ENCODE measurements at places on chromosomes 2 and 18.
A peak's percentile ranks its signal among the peaks of the same experiment; 100 is the strongest.

DNA sequence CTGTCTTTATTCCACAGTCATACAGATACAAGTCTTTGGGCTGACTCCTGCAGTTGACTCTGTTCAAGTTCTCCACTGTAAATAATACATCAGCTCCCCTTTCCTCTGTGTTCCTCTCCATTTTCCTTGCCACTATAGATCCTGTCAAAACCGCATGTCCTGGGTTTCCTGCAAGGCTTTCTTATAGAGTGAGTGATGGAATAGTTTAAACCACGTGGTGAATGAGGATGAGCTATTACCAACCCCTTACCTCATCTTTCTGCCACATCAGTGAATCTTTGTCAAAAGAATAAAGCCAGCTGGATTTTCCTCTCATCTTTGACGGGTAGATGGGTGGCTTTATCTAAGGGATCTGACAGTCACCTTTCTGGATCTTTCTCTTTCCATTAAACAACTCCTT, 3.9 kb upstream of the GALNT14 start:
- DNase-seq = no peak

GRCh38 chr18:42583283-42583731, 532.2 kb downstream of the RIT2 start:
- DNase-seq = no peak

DNA sequence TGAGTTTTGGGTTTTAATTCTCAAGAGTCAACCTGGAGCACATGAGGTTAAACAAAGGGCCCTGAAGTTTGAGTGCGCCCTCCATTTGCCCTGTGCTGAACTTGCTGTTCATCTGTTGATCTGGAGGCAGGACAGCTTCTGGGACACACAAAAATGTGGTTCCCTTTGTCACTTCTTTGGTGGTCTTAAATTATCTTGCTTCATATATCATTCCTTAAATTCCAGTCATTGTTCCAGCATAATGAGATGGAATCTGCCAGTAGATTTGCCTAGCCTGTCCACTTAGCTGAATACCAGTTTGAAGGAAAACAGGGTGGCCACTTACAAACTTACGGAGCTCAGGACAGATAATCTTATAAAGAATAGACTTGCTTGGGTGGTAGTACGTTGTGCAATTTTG, 916 bp downstream of the CETN1 start:
- no peak for DNase-seq

GRCh38 chr18:23982155-23983079, 32.1 kb upstream of the TTC39C start:
- no peak for DNase-seq

DNA sequence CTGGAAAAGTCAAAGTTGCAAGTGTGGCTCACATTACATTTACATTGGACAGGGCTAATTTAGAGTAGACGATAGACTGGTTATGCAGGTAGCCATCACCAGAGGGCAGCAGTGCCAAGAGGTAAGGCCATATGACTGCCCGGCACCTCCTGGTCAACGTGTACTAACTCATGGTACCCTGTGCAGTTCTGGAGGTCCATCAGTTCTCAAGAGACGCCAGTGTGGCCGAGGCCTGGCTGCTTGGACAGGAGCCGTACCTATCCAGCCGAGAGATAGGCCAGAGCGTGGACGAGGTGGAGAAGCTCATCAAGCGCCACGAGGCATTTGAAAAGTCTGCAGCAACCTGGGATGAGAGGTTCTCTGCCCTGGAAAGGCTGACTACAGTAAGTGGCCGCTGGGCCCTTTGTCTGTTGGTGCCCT, 65.8 kb upstream of the EML6 start:
- peak; percentile 50 for DNase-seq

GRCh38 chr18:21242141-21242779, at the start of gene GREB1L:
Gene GREB1L, plus strand, starts transcription at chr18:21242232. Its CDS starts 141,287 bp downstream, at chr18:21383519.
- DNase-seq = peak; percentile 10

GRCh38 chr2:38450509-38450908, 73.4 kb upstream of the ATL2 start:
- no peak for DNase-seq

DNA sequence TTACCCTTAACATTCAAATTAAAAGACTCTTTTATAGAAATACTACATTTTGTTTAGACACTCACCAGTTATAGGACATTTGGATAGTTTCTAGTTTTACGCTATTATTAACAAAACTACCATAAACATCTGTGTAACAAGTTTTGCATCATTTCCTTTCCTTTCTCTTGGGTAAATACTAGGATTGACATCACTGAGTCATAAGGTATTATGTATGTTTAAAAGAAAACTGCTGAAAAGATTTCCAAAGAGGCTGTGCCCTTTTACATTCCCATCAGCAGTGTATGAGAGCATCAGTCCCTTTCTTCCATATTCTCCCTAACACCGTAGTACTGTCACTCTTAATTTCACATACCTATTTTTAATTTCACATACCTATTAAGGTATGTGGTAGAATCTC, 130.6 kb downstream of the USP34 start:
- DNase-seq = no peak

All from COLO829 (cell line).